NCI-H2081 (cell line): ENCODE measurements at places on chromosomes 1 and 21.

DNA sequence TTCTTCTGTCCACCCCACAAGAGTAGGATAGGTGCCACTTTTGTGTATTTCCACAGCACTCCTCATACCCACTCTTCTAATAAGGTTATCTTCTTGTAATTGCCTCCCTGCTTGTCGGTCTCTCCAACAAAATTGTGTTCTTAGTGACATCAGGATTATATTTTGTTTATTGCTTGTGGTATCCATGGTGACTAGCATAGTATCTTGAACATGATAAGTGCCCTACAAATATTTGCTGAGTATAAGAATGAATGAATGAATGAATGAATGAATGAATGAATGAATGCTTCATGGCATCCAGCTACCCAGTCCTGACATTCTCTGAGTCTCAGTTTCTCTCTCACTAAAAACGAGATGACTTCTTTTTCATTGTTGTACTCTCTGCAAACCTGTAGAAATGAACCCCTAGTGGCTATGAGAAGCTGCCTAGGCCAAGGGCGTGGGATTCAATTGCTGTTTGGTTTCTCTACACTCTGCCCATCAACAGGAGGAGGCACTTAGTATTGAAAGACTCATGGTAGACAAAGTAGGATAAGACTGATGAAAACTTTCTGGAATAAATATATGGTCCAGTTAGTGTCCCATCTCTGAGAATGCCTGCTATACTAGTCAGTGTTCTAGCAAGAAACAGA lies 121.0 kb downstream of the TMEM53 start:
- no peak for DNase-seq

- DNase-seq, result no peak
These were observed 412.5 kb downstream of the PTPRU start for GRCh38 chr1:29648798-29649188.

GRCh38 chr1:162725301-162725837 lies 65.1 kb upstream of the HSD17B7 start:
- no peak for DNase-seq

- peak; percentile 80 for DNase-seq
These were observed at the start of gene ANKRD45 for GRCh38 chr1:173669491-173669941. Gene ANKRD45, minus strand, starts transcription at chr1:173669851. Its CDS starts 10,433 bp downstream, at chr1:173659418.

DNA sequence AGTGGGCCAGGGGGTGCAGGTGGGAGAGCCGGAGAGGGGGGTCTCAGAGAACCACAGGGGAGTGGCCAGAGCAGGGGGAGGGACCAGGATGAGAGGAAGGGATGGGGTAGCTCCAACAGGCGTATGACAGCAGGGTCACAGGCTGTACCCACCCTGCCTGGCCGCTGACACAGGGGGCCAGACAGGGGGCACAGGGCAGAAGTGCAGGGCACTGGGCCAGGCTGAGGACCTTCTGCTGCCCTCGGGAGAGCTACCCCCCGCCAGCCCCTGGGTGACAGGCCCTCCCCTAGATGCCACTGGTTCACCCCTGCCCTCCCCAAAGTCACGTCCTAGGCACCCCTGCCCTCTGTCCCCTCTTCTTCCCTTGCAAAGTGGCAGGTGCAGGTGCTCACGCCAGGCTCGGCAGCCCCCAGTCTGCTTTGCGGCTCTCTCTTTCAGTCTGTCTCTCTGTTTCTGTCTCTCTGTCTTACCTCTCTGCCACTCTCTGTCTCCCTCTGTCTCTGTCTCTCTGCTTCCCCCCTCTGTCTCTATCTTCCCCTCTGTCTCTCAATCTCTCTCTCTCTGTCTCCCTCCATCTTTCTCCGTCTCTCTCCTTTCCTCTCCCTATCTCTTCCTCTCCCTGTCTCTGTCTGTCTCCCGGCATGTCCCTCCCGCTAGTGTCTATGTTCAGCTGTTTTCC lies 48.5 kb downstream of the WNT9A start:
- no peak for DNase-seq

DNA sequence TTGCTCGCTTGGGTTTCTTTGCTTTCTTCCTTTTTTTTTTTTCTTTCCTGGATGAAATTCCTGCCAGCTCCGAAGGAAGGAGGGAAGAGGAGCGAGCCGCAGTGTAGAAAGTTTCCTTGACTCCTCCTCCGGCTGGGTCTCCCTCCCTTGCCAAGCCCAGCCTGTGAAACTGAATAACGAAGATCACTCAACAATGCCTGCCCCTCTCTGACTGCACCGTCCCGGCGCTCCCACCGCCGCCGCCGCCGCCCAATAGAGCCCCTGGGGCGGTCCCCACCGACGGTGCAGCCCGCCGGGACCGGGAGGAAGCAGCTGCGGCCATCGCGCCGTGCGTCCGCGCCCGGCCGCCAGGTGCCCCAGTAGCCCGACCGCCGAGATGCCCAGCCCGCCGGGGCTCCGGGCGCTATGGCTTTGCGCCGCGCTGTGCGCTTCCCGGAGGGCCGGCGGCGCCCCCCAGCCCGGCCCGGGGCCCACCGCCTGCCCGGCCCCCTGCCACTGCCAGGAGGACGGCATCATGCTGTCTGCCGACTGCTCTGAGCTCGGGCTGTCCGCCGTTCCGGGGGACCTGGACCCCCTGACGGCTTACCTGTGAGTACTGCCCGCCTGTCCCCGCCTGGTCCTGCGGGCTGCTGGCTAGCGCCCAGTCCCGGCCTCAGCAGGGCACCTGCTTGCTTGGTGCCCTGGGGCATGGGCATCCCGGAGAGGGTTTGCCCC lies at the start of gene LGR6:
Gene LGR6 (plus strand): TSS at position 186 of the 714 bp plus-strand sequence. CDS start 191 bp downstream, at position 377.
- DNase-seq, result no peak

- DNase-seq, result no peak
These were observed 49.1 kb downstream of the DDX20 start for GRCh38 chr1:111804776-111805175.

- no peak for DNase-seq
These were observed 76.6 kb upstream of the SELENON start for GRCh38 chr1:25723250-25723880.

- DNase-seq, result no peak
These were observed 480.4 kb downstream of the PLPP3 start for GRCh38 chr1:56098946-56099345.

DNA sequence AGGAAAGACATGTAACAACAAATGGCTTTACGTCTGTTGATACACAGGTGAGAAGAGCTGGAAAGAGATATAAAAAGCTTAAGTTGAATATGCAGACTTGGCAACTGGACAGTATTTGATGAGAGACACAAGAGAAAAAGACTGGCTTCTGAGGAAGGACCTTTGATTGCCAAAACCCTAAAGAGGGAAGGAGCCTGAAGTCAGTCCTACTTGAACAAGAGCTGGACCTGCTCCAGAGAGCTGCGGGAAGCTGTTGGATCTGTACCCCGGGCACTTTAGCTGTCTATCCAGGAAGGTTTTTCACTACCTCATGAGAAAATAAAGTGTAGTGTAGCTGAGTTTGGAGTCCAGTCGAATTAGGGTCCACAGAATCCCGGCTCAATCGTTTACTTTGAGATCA lies 25.3 kb upstream of the LRRC8B start:
- DNase-seq, result peak; percentile 26

GRCh38 chr1:39497585-39497984 lies 6.1 kb downstream of the BMP8A start:
- DNase-seq, result no peak

GRCh38 chr1:172399756-172400721 lies 20.4 kb upstream of the C1orf105 start:
- DNase-seq, result no peak

- DNase-seq, result no peak
These were observed 36.7 kb upstream of the ACTRT2 start for GRCh38 chr1:2984399-2985061.

DNA sequence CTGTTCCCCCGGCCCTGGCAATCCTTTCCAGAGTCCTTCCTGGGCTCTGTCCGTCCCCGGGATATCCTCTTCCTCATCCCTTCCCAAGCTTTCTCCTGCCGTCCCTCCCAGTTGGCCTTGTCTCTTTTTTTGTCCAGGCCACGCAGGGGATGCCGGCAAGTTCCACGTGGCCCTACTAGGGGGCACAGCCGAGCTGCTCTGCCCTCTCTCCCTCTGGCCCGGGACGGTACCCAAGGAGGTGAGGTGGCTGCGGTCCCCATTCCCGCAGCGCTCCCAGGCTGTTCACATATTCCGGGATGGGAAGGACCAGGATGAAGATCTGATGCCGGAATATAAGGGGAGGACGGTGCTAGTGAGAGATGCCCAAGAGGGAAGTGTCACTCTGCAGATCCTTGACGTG lies 13.4 kb upstream of the SVBP start:
- no peak for DNase-seq

DNA sequence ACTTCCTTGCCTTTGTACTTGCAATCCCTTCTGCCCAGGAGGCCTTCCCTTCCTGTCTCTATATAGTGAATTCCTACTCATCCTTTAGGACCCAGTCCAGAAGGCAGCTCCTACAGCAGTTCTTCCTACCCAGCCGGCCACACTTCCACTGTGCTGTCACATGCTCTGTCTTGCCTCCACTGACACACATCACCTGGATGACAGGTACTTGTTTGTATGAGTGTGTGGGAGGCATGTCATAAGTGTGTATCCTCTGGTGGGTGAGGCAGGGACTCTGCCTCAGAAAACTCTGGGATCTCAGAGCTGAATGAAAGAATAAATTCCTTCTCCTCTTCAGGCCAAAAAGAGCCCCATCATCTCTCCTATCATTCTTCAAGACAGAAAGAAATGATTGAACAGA lies 5.1 kb upstream of the OSCP1 start:
- DNase-seq, result no peak

DNA sequence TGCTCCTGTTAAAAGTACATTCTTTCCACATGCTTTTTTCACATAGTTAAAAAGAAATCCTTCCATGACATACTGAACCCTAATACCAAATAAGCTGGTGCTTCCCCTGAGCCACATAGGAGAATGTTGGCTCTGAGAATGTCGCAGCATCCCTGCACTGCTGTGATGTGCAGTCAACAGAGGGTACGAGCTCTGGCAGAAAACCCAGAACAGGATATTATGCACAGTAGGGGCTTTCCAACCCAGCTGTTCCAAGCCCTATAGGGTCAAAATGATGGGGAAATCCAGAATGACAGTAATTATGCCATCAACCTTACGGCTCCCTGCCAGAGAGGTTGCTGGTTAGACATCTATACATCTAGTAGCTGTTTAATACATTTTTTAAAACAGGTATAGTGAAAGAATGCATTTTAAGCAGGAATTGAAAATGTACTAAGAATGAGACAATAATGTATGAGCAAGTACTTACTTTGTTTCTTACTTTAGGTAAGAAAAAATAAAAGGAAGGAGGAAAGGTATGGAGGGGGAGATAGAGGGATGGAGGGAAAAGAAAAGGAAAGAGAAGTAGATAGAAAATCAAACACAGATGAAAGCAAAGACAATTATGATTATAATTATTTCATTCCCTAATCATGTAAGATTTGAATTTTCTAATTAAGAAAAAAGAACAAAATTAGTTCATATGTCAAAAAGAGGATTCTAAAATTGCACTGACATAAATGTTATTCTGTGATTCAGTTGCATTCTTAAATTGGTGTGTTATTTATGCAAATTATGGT lies 126.0 kb downstream of the NR5A2 start:
- DNase-seq, result peak; percentile 77

GRCh38 chr1:185566995-185567394 lies 167.2 kb upstream of the HMCN1 start:
- peak; percentile 81 for DNase-seq

- DNase-seq, result no peak
These were observed 144.1 kb upstream of the ERRFI1 start for GRCh38 chr1:8170059-8170835.

DNA sequence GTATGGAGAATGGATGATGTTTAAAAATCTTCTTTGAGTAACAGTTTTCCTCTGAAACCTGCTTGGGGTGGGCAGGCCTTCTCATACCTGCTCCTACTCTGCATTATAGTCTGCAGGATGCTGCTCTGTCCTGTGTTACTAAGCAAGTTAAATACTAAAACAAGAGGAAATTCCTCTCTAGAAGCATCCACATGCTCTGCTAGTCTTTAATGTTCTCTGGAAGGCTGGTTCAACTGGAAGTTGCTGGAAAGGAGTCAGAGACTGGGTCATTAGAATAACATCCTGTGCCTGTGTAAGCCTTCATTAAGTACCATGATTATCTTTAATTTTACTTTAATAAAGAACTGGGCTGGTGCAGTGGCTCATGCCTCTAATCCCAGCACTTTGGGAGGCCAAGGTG lies 5.8 kb downstream of the SELP start:
- no peak for DNase-seq

DNA sequence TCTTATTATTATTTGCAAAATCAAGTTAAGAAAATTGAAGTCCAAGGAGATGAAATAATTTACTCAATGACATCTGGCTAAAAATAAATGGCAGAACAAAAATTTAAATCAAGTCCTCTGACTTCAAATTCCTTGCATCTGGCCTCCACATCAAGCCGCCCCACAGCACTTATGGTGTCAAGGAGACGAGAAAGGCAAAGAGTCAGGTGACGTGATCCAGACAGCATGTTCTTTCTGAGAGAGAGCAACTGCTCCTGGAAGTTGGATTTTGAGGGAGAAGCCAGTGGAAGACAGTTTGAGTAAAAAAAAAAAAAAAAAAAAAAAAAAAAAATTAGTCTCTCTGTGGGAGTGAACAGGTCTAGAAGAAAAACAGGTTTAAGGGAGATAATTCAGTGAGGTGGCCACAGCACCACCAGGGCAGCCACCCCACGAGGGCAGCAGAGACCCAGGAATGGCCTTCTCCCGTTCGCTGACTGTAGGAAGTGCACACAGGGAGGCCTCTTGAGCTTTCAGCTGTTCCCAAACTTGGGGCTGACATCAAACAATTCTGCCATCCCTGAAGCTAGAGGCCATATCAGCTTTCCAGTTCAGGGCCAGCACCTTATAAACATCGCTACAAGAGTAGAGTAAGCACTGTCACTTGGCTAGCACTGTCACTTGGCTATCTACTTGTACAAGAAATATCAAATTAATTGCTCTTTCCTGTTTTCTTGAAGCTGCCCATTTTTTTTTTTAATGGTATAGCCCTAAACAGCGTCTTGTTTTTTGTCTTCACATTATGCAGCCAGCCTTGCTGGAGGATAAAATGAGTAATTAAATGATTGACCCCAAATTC lies 7.8 kb downstream of the C1orf162 start:
- peak; percentile 6 for DNase-seq

GRCh38 chr1:59845091-59845490 lies 30.3 kb downstream of the HOOK1 start:
- no peak for DNase-seq

- DNase-seq, result no peak
These were observed 5.8 kb downstream of the MYCL start for GRCh38 chr1:39895731-39896480.

- no peak for DNase-seq
These were observed 17.5 kb upstream of the TTC22 start for GRCh38 chr1:54818461-54819194.
